ENCODE measurements at places on chromosomes 3 and 15.

DNA sequence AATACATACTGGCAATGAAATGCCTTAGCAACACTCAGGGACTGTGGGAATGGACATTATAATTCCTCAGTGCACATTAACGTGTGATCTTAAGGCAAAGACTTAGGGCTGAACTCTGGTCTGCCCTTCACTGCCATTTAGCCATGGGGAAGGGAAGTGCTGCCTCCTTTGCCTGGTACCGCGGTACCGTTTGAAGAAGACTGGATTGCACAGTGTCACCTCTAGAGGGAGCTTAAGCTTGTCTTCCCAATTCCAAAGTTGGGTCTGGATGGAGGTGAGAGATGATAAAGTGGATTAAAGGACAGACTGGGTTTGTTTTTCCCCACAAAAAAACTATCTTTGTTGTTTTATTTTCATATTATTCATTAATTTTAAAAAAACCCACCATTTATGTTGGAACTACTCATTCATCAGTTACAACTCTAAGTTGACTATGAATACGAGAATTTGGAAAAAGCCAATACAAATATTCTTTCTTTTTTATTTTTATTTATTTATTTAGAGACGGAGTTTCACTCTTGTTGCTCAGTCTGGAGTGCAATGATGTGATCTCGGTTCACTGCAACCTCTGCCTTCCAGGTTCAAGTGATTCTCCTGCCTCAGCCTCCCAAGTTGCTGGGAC, 60.0 kb upstream of the SYN2 start:
- no peak for DNase-seq

GRCh38 chr3:179957264-179957845, 79.4 kb downstream of the PEX5L start:
- DNase-seq: no peak

- DNase-seq: no peak
Observed at GRCh38 chr15:31510057-31510456, 183.4 kb downstream of the KLF13 start.

GRCh38 chr15:50189633-50190032, 7.6 kb downstream of the SLC27A2 start:
- DNase-seq: no peak

GRCh38 chr3:117674321-117674720, 964.7 kb downstream of the TUSC7 start:
- no peak for DNase-seq

GRCh38 chr3:194114123-194114522, 21.8 kb upstream of the HES1 start:
- DNase-seq: no peak

DNA sequence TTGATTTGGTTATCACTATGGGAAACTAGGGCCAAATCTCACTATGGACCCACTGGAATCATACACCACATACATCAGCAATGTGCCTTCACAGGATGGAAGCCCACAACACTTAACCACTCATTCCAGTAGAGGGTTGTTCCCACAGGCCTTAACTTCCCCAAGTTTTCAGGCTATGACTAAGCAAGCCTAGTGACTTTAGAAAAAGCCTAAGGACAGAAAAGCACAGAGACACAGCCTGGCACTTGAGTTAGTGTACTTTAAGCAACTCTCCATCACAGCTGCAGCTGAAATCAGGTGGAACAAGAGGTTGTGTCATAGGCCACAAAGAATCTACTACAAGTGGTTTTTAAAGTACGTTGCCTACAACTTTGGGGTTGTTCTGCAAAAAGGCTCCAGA, 128.7 kb downstream of the LRRN1 start:
- DNase-seq: no peak
